HT-29 (cell line): ENCODE measurements at places on chromosomes 13 and 19. TPM values are rescaled to one million over a fixed set of nuclear protein-coding genes. Genes with fewer than 3 reads are reported as not detected.
A peak's percentile ranks its signal among the peaks of the same experiment; 100 is the strongest.

GRCh38 chr13:21528616-21529015 lies 69.5 kb upstream of the ZDHHC20 start:
- DNase-seq = no peak

GRCh38 chr13:69720278-69720983 lies 387.2 kb upstream of the ATXN8OS start:
- peak; percentile 39 for DNase-seq

- DNase-seq = no peak
Observed at GRCh38 chr19:8208119-8208921, 850 bp upstream of the CERS4 start.

LILRA2 gene
- not detected in 2 replicates for total RNA-seq

GPX4 gene
- total RNA-seq = 1,102 and 1,117 TPM in 2 replicates

DNA sequence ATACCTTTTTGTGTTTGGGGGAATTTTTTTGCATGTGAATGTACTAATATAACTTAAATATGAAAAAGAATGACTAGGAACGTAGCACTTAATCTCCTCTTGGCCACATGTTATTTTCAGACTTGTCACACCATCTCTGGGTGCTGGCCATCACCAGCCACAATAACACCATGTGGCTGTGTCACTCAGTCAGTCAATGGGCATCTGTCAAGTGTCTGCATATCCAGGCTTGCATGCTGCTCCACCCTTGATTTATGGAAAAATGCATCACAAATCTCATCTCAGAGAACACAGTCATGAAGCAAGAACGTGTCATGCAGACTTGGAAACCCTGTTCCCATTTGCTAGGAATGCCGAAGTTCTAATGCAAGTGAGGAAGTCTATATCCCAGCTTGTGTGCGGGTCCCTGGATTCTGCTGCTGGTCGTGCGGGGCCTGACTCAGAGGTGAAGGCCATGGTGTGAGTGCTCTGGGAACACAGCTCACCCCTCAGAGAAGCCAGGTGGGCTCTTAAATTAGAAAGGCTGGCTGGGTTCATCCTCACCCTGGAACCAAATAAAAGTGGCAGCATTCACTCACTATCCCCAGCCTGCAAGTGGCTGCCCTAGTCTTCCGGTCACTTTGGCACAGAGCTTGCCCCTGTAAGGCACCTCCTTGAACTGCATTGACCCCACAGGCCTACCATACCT lies 53.6 kb upstream of the ARHGEF7 start:
- no peak for DNase-seq

GRCh38 chr13:40682449-40683240 lies 16.2 kb upstream of the FOXO1 start:
- DNase-seq = peak; percentile 63

DNA sequence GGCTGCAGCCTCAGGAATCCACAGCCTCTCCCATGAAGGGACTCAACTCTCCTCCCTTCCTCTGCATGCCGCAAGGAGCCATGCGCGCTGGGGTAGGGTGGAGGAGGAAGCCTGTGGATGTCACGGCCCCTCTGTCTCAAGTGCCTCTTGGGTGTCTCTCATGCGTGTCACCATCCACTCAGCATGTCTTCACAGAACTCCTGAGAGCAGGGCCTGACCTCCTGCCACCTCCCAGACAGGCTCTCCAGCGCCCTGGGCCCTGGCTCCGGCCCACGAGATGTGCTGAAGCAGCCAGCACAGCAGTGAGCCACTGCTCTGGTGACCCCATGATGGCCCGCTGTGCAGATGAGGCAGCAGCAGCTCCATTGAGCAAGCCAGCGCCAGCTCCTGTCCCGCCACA lies 25.9 kb upstream of the SPACA7 start:
- no peak for DNase-seq

ZNF766 gene
- total RNA-seq = 6.1 and 9.2 TPM in 2 replicates

LRRC25 gene
- not detected in 2 replicates for total RNA-seq

- DNase-seq = no peak
Observed at GRCh38 chr13:111590796-111591195, 270.4 kb downstream of the TEX29 start.

DNA sequence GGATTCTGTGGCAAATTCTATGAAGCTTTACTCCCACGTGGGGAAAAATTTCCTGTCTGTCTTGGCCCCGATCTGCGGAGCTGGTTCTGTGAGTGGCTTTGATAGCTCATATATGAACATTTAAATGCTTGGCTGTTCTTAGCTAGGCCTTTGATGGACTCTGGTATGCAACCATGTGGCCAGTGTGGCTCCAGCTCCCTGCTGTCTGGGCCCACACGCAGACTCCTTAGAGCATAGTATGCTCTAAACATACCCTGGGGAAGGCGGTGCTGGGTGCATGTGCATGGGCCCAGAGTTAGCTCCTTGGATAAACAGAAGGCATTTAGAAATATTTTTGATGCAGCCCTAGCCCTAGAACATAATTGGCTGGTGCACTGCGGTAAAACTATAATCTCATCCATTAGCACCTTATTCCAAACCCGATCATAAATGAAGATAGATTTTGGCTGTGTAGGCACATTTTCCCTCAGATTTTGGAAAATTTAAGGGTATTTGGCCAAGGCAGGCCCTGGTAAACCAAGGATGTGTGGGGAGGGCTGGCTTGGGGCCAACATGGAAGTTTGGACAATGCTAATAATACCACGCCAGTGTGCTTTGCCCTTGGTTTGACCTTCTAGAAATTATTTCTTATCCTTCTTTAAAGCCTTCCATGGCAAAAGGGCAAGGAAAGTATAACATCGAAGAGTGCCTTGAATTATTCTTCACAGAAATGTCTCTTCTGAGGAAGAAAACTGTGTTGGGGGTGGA lies 153.5 kb downstream of the LMO7 start:
- no peak for DNase-seq

DNA sequence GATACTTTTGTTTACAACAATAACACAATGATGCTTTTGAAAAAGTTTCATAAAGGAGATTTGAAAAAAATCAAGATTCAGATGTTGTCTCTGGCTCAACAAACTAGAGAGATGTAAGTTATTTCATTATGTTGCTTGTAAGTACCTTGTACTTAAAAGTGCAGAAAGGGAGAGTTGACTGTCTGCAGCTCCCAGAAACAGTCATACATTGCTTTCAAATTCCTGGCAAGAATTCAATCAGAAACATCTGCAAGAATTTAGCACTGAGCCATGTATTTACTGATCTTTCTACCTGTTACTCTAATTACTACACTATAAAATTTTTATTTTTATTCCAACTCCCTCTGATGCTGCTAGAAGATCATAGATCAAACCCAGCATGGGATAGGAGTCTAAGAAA lies 1261.3 kb upstream of the SPRY2 start:
- no peak for DNase-seq

TUBB4A gene
- not detected in 2 replicates for total RNA-seq

TSKS gene
- not detected in 2 replicates for total RNA-seq

DNA sequence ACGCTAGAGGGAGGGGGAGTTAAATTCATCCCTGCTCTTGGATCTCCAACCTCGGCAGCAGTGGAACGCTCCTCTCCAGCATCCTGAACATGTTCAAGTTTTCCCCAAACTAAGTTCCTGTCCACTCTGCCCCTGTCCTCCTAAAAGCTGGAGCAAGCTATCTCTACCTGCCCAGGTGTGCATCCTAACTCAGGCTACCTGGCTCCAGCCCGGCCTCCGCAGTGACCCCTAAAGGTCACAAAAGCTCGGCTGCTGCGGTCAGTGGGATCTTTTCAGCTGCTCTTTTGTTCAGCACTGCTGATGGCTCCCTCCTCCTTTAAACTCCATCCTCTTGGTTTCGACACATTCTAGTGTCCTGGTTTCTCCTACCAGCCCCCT lies 1.4 kb downstream of the DCUN1D2 start:
- DNase-seq = no peak
